Caco-2 (cell line): ENCODE measurements at places on chromosomes 5 and 9.
A peak's percentile ranks its signal among the peaks of the same experiment; 100 is the strongest.

GRCh38 chr9:107982001-107982400 is 492.4 kb upstream of the KLF4 start:
- no peaks in the 10 kb centered on the region for H3K27me3 ChIP-seq
- no peak overlapping the region for H3K4me3 ChIP-seq
- DNase-seq = no peak
- H3K27ac ChIP-seq = no peak overlapping the region
- no peaks in the 10 kb centered on the region; the same call in 1 of the 2 replicates for H3K4me1 ChIP-seq
- no peaks in the 10 kb centered on the region for H3K36me3 ChIP-seq

DNA sequence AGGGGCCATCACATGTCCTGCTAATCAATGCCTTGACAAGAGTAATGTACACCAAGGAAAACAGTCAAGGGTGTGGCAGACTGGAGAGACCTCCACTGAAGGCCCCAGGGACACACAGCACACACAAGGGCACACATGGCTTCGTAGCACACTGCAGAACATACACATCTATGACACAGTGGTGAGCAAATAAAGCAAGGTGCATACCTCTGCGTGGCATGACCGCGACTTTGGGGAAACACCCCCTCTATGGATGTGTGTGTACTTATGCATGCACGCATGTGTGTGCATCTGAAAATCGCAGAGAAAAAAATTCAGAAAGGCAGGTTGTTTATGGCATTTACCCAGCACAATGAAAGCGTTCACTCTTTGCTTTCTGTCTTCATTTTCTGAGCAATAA is 20.5 kb downstream of the SEMA4D start:
- H3K36me3 ChIP-seq = no peaks in the 10 kb centered on the region; the same call in 1 of the 2 replicates
- no peak for DNase-seq
- H3K4me1 ChIP-seq = no peaks in the 10 kb centered on the region
- no peak overlapping the region for H3K27ac ChIP-seq
- H3K27me3 ChIP-seq = no peaks in the 10 kb centered on the region

- H3K4me1 ChIP-seq = no peaks in the 10 kb centered on the region
- H3K27me3 ChIP-seq = no peaks in the 10 kb centered on the region
- H3K4me3 ChIP-seq = no peak overlapping the region
- no peak overlapping the region for H3K27ac ChIP-seq
These were observed 9.6 kb upstream of the PHF24 start for GRCh38 chr9:34948451-34948850.

- H3K4me3 ChIP-seq = no peak overlapping the region
- no peak for DNase-seq
- H3K27me3 ChIP-seq = no peaks in the 10 kb centered on the region
- H3K36me3 ChIP-seq = no peaks in the 10 kb centered on the region
These were observed 154.2 kb downstream of the FOCAD start for GRCh38 chr9:20838218-20838617.

- no peaks in the 10 kb centered on the region for H3K27me3 ChIP-seq
- H3K36me3 ChIP-seq = no peaks in the 10 kb centered on the region
- DNase-seq = peak; percentile 43
- peaks cover 19% of the 10 kb centered on the region for H3K4me1 ChIP-seq
- H3K27ac ChIP-seq = peak overlapping the region; percentile 83
These were observed 557 bp downstream of the GNG10 start for GRCh38 chr9:111661802-111662521.

DNA sequence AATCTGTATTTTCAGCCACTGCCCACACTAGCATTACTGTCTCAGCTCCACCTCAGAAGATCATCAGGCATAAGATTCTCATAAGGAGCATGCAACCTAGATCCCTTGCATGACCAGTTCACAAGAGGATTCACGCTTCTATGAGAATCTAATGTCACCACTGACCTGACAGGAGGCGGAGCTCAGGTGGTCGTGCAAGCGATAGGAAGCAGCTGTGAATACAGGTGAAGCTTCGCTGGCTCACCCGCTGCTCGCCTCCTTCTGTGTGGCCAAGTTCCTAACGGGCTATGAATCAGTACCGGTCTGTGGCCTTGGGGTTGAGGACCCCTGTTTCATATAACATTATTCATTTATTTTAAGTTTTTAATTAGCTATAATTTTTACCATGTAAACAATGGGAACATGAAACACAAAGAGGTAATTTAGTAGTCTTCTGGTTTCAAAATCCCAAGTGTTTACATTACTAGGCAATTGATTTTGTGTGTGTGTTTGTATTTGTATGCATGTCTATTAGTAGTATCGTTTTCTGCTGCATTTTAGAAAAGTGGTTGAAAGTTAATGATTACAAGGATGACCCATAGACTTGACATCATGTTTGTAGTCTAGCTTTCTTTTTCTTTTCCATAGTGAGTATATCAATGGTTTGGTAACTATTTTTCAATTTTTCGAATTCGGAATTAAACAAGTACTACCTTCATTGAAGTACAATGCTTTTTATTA is 159.4 kb downstream of the TENT4A start:
- H3K4me3 ChIP-seq = no peak overlapping the region
- H3K4me1 ChIP-seq = peaks cover 7% of the 10 kb centered on the region; the same call in 1 of the 2 replicates
- H3K27ac ChIP-seq = no peak overlapping the region
